HCT116 (cell line): ENCODE measurements at places on chromosomes 6 and 20. TPM values are rescaled to one million over a fixed set of nuclear protein-coding genes. Genes with fewer than 3 reads are reported as not detected.

GRCh38 chr6:135686784-135687301 lies 164.7 kb upstream of the PDE7B start:
- H3K4me1 ChIP-seq, result no peaks in the 10 kb centered on the region
- no peak overlapping the region for H3K4me3 ChIP-seq
- no peaks in the 10 kb centered on the region for H3K36me3 ChIP-seq
- no peak overlapping the region for H3K27ac ChIP-seq
- H3K27me3 ChIP-seq, result no peaks in the 10 kb centered on the region

DNA sequence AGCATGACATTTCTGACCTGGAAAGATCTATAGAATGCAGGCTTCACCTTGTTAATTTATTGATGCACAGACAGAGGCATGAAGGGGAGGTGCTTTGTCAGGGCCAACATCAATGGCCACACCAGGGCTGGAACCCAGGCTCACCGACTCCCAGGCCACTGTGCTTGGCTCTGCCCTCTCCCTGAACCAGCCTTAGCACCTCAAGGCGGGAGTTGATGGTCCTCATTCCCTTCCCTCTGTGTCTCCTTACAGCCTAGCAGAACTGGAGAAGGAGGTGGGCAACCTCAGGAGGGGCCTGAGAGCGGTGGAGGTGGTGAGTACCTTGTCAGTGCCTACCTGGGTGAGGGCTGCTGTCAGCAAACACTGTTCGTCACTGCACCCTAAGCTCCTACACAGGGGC lies 35.6 kb downstream of the MOCS1 start:
- H3K4me1 ChIP-seq, result no peaks in the 10 kb centered on the region
- H3K36me3 ChIP-seq, result no peaks in the 10 kb centered on the region
- H3K27me3 ChIP-seq, result peaks cover 26% of the 10 kb centered on the region

DNA sequence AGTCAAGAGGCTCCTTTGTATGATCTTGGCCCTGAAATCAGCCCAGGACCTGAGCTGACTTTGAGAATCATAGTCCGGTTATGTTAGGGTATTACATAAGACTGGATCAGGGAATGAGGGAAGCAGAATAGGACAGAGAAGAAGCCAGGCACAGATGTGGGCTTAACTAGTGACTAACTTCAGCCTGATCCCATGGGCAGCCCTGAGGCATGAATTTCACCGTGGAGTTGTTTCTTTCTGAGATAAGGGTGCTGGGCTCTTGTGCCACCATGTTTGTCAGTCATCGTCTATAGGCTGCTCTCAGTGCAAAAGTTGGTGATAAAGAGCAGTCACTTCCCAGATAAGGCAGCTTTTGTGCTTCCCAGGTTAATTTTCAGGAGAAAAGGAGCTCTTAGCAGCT lies 544.7 kb upstream of the SPTLC3 start:
- H3K27ac ChIP-seq, result no peak overlapping the region
- no peak overlapping the region for H3K4me3 ChIP-seq
- no peaks in the 10 kb centered on the region for H3K27me3 ChIP-seq

- H3K27me3 ChIP-seq, result no peaks in the 10 kb centered on the region
- no peaks in the 10 kb centered on the region for H3K36me3 ChIP-seq
- H3K27ac ChIP-seq, result no peak overlapping the region
- H3K4me3 ChIP-seq, result no peak overlapping the region
- H3K4me1 ChIP-seq, result no peaks in the 10 kb centered on the region; the same call in 1 of the 2 replicates
Observed at GRCh38 chr20:43983359-43983758, 68.7 kb downstream of the TOX2 start.

DNA sequence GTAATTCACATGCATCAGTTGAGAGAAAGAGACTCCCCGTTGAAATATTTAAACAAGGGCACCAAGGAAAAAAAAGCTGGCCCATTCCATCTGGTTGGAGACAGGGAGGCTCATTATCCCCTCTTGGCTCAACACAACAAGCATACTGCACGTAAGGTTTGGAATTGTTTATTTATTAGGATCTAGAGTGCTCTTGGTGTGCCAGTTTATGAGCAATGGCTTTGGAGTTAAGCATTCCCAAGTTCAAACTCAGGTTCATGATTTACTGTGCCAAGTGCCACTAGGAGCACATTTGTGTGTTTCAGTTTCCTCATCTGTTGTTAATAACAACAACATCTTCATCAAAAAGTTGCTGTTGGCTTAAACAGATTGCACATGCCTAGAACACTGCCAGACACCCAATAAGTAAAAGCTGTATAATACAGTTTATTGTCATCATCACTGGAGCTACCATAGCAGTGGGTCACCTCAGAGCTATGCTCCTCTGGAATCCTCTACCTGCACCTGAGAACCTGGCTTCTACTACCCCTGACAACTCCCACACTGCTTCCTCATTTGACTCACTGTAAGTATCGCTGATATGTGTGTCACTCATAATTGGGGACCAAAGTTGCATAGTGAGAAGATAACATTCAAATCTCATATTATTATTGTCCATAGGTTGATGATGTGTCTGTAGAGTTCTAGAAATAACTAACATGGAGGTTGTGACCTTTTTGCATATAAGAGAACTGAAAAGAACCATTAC lies 5.4 kb downstream of the SLC17A3 start:
- no peaks in the 10 kb centered on the region for H3K27me3 ChIP-seq
- DNase-seq, result no peak
- H3K4me3 ChIP-seq, result no peak overlapping the region
- no peaks in the 10 kb centered on the region for H3K4me1 ChIP-seq
- H3K36me3 ChIP-seq, result no peaks in the 10 kb centered on the region
- H3K27ac ChIP-seq, result no peak overlapping the region

- H3K36me3 ChIP-seq, result no peaks in the 10 kb centered on the region
- no peak overlapping the region for H3K27ac ChIP-seq
- no peaks in the 10 kb centered on the region for H3K27me3 ChIP-seq
- no peak for DNase-seq
Observed at GRCh38 chr6:132003516-132004178, 52.5 kb upstream of the CCN2 start.

DNA sequence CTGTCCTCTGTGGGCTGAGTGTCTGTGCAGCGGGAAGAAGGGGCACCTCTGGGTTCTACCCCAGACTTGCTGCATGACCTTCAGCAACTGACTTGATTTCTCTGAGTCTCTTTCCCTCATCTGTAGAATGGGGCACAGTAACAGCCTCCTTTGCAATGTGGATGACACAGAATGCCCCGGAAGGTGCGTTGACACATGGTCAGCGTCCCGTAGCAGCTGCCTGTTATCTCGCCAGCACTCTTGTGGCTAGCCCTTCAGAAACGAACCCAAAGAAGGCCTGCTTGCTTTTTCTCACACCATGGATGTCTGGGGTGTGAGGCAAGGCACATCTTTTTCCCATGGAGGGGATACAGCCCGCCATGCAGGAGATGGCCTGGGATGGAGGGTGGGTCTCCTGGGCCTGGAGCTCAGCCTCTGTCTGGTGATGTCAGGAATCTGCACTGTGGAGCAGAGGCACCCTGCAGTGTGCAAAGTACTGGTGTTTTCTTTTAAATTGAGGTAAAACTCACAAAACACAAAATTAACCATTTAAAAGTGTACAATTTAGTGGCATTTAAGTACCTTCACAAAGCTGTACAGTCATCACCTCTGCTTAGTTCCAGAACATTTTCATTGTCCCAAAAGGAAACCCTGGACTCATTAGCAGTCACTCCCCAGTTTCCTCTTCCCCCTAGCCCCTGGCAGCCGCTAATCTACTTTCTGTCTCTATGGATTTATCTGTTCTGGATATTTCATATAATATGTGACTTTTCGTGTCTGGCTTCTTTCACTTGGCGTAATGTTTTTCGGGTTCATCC lies 59.8 kb upstream of the FAM83D start:
- H3K4me3 ChIP-seq, result no peak overlapping the region
- H3K27me3 ChIP-seq, result no peaks in the 10 kb centered on the region
- no peaks in the 10 kb centered on the region for H3K36me3 ChIP-seq
- no peak overlapping the region for H3K27ac ChIP-seq
- no peak for DNase-seq

DNA sequence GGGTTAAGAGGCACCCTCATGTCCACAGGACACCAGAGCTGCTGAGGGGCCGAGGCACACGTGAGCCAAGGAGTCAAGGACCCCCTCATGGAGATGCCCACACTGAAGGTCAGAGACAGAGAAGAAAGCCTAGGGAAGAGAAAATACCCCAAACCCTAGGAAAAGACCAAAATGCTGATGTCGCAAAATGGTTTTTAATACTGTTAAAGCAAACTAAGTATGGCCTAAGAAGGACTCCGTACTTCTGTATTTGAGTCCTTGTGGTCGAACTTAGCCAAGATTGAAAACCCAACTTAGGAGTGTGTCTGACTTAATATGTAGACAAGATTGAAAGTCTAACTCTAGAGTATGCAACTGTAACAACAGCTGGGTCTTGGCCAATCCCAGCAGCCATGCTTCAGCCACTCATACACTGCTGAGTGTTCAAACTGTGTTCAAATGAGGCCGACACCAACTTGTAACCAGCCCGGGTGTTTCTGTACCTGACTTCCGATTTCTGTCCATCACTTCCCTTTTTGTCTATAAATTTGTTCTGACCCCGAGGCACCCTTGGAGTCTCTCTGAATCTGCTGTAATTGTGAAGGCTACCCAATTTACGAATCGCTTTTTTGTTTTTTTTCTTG lies 92.6 kb upstream of the AGPAT4 start:
- no peaks in the 10 kb centered on the region for H3K36me3 ChIP-seq
- no peaks in the 10 kb centered on the region for H3K27me3 ChIP-seq
- H3K27ac ChIP-seq, result no peak overlapping the region

- no peak for DNase-seq
- H3K27me3 ChIP-seq, result no peaks in the 10 kb centered on the region
- no peak overlapping the region for H3K27ac ChIP-seq
- H3K4me1 ChIP-seq, result no peaks in the 10 kb centered on the region
- H3K4me3 ChIP-seq, result no peak overlapping the region
Observed at GRCh38 chr6:107217248-107217647, 101.9 kb upstream of the BEND3 start.

DNA sequence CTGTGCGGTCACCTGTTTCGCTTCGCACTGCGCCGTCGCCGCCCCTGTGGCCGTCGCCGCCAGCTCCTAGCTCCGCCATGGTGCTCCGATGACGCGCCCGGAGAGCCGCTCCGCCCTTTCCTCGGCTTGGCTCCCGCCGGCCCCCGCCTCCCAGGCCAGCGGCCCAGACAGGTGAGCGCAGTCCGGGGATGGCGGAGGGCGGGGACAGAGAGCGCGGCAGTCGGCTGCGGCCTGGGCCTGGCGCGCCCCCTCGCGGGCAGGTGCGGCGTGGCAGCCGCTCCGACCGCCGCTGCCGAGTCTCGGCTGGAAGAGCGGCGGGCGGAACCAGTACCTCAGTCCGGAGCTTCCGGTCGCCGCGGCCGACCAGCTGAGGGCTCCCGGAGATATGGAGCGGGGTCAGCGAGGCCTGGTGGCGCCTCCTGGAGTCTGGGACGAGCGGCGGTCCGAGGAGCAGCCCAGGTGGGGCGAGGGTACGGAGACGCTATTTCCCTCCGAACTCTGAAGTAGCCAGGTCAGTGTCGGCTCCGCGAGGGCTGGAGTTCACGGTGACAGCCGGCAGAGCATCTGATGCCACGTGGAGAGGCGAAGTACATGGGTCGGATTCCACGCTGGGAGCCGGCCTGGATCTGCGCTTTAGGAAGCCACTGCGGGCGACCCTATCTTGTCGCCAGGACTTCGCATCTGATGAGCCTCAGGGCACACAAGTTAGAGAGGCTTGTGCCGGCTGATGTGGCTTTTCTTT lies at the start of gene MAP7:
Gene MAP7, minus strand, starts transcription at position 93 of the 742 bp plus-strand sequence. Its CDS starts 14 bp downstream, at position 79.
- H3K36me3 ChIP-seq, result no peaks in the 10 kb centered on the region
- peak within 1 kb of the TSS; percentile 69 for H3K27ac ChIP-seq
- peak within 1 kb of the TSS; percentile 79 for H3K4me3 ChIP-seq
- peaks cover 17% of the 10 kb centered on the region for H3K4me1 ChIP-seq
- peak; percentile 75 for DNase-seq

- H3K36me3 ChIP-seq, result no peaks in the 10 kb centered on the region
- DNase-seq, result no peak
- H3K4me1 ChIP-seq, result no peaks in the 10 kb centered on the region
- no peak overlapping the region for H3K4me3 ChIP-seq
- H3K27ac ChIP-seq, result no peak overlapping the region
Observed at GRCh38 chr6:105482227-105482844, 79.5 kb upstream of the PREP start.

DNA sequence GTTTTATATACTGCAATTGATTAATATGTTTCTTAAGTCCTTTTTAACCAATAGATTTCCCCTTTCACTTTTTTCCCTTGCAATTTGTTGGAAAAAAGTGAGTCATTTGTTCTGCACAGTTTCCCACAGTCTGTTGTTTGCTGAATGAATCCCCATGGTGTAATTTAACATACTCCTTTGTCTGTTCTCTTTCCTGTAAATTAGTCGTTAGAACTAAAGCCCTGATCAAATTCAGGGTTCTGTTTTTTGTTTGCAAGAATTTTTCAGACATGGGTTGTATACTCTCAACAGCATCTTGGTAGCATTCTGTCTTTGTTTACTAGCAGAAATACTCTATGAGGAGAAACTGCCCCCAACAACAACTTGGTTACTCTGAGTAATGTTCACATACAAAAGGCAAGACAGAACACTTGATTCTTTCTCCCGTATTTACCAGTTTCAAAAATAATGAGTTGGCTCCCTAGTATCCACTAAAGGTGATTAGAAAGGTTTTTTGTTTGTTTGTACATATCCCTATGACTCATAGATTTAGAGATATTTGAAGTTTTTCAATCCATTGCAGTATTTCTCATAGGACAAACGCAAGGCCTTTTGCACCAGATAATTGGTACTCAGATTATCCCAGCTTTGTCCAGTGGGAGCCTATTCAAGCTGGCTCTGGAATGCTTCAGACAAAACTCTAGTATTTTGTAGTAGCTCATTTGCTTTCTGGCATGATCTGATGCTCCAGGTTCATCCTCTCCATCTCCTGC lies 16.5 kb downstream of the BLOC1S5 start:
- no peaks in the 10 kb centered on the region for H3K36me3 ChIP-seq
- H3K27me3 ChIP-seq, result no peaks in the 10 kb centered on the region
- no peak overlapping the region for H3K4me3 ChIP-seq
- DNase-seq, result no peak
- no peaks in the 10 kb centered on the region for H3K4me1 ChIP-seq

DNA sequence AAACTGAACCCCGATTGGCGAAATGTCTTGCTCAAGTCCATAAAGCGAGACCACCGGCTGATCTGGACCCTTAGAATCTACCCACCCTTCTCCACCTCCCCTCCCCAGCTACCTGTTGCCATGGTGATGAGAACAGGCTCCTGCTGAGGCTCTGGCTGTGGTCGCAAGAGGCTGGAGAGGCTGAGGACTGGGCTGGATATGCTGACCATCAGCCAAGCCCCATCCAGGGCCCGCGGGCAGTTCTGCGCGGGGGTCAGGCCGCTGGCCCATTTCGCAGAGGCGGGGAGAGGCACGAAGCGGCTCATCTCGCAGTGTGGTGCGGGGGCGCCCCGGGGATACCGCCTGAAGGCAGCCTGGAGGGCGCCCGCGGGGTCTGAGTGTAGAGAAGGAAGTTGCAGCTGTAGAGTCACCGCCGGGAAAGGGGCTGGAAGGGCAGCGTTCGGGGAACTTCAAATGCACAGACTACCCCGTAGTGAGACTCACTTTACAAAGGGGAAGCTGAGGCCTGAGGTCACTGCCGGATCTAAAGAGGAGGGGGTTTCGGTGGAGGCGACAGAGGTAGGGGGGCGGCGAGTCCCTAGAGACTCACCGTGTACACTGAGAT lies 671 bp downstream of the TAPBP start:
- H3K36me3 ChIP-seq, result 0 out of 2 replicates have a peak, but pooled peaks cover 3% of the 10 kb centered on the region
- DNase-seq, result no peak
- H3K27ac ChIP-seq, result peak overlapping the region; percentile 89
- H3K27me3 ChIP-seq, result no peaks in the 10 kb centered on the region

GRCh38 chr20:45322952-45323383 lies 14.9 kb upstream of the MATN4 start:
- no peak overlapping the region for H3K4me3 ChIP-seq
- H3K36me3 ChIP-seq, result peaks cover 11% of the 10 kb centered on the region; the same call in 1 of the 2 replicates
- H3K27ac ChIP-seq, result no peak overlapping the region
- no peaks in the 10 kb centered on the region for H3K27me3 ChIP-seq

EPPIN gene
- not detected for total RNA-seq

GMPR gene
- total RNA-seq, result 24.0 TPM

SNAP91 gene
- total RNA-seq, result not detected

TTK gene
- 46.3 TPM for total RNA-seq

SUMO4 gene
- 1.6 TPM for total RNA-seq
